Psoas muscle (tissue), 8 donors: ENCODE measurements at places on chromosomes 1 and 21. TPM values are rescaled to one million over a fixed set of nuclear protein-coding genes. Genes with fewer than 3 reads are reported as not detected.

The CD101 gene
- polyA plus RNA-seq, result 0.03 TPM

The PPFIA4 gene
- polyA plus RNA-seq, result 28.3 TPM

The RUNX3 gene
- 0.20 TPM for polyA plus RNA-seq

The WDR64 gene
- not detected for polyA plus RNA-seq

- no peak for DNase-seq
These were observed 40.7 kb upstream of the TENT5C start for GRCh38 chr1:117565076-117565556.

GRCh38 chr1:53371851-53372250 lies 44.0 kb upstream of the LRP8 start:
- no peak for DNase-seq

GRCh38 chr1:165862448-165862847 lies 35.0 kb downstream of the UCK2 start:
- peak; percentile 70 for DNase-seq

DNA sequence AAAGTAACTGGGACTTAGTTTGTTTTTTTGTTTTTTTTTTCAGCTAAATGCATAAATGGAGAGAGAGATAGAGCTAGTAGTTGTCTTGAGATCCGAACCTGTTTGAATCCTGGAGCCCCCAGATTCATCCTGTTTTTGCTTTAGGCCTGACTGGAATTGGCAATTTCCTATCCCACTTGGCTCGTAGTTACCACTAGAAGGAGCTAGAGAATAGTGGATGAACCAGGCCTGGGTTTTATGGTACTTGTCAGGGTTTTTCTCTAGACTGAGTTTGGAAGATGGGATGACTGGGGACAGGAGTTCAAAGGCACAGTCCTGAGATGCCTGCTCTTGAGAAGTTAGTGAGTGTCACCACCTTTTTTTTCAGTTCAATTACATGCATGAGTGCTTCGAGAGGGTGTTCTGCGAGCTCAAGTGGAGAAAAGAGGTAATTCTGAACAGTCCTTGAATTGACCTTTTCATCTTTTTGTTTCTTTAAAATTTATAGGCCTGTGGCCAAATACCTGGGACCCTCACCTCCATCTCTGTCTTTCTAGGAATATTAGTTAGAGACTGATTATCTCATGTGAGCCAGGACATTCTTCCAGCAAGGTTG lies 23.4 kb downstream of the CELF3 start:
- DNase-seq, result no peak

GRCh38 chr1:90989990-90990389 lies 31.8 kb downstream of the ZNF644 start:
- DNase-seq, result no peak

- DNase-seq, result no peak
These were observed 14.0 kb upstream of the NCF2 start for GRCh38 chr1:183604038-183604808.

- DNase-seq, result no peak
These were observed at the start of gene FLG for GRCh38 chr1:152325111-152325510. Gene FLG, minus strand, starts transcription at chr1:152325239. Its CDS starts 9,783 bp downstream, at chr1:152315456.

DNA sequence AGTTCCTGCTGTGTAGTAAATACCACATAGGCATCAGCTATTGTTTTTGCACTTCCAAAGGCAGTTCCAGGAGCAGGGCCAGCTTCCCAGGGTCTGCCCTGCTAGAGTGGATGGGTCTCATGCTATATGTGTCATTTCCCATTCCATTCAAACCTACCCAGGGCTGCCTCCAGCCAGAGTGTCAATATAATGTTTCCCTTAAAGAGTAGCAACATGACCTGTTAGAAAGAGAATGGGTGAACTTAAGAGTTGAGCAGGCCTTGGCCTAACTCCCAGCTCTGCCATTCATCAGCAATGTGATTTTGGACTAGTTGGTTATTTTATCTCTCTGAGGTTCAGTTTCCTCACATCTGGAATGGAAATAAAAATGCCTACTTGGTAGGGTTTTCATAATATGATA lies 44.9 kb downstream of the RAB3B start:
- no peak for DNase-seq

- no peak for DNase-seq
These were observed 591.8 kb downstream of the ADGRL2 start for GRCh38 chr1:82392513-82392912.

DNA sequence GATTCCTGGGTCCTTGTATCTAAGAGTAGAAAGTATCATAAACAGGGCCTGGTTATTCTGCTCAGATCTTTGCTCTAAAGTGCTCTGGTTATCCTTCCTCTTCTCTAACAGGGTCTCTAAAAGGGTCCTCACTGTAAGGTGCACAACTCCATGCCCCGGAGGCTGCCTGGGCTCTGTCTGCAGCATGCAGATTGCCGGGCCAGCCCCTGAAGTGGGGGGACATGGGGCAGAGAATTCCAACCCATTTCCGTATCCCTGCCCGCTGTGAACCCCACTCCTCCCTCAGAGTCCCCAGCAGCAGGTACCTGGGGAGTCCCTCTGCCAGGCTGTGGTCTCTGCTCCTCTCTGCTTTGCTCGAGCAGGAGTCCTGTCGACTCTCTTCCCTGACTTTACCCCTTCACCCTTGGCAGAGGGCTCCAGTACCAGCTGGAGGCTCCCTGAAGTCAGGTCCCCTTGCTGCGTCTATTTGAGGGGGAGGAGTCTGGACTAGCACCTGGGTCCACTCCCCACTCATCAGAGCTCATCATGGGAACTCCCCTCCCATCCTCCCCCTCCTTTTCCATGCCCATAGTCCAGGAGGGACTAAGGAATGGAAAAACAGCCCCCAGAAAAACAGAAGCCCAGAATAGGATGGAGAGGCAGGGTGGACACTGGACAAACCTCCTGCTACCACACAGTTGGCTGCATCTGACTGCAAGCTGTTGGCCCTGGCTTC lies 12.1 kb downstream of the BLACAT1 start:
- DNase-seq, result no peak

GRCh38 chr1:214739621-214740238 lies 136.7 kb downstream of the CENPF start:
- DNase-seq, result no peak

GRCh38 chr1:224196813-224197600 lies 14.0 kb downstream of the DEGS1 start:
- DNase-seq, result no peak

DNA sequence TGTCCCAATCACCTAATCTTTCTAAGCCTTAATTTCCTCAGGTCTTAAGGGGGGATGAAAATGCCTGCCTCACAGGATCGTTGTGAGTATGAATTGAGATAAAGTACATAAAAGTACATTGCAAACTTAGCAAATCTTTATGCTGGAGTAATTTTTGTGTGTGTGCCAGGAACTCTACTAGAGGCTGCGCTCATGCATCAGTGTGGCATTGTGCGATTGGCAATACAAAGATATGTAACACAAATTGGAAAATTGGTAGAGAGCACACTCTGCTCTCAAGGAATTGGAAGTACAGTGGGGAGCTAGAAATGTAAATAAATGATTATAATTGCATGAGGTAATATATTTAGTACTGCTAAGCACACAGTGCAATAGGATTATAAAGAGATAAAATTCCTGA lies 398.3 kb downstream of the DUSP10 start:
- DNase-seq, result no peak

GRCh38 chr21:43836616-43837015 lies 28.4 kb upstream of the AGPAT3 start:
- DNase-seq, result no peak

DNA sequence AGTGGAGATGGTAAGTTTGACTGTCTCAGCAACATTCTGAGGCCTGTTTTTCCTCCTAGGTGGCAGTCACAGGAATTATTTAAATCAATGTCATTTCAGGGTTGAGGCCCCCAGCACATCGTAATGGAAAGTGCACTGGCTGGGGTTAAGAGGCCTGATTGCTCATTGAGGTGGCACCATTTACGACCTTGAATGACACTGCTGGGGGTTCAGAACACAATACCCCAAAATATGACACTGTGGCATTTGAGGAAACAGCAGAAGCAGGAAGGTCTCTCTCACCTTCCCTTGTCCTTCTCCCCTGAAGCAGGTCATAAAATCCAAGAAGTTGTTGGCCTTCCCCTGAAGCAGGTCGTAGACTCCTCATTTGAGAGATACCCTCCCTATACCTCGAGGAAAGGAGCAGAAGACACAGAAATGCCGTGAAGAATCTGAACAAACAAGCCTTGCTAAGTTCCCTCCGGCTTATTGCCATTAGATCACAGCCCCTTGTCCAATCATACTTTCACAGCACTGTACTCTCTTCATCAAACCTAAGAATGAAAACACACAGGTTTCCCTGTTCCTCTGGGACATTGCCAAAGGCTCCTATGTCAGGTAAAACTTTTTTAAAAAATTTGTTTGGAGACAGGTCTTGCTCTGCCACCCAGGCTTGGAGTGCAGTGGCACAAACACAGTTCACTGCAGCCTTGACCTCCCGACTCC lies 71.3 kb downstream of the S1PR1 start:
- DNase-seq, result no peak

DNA sequence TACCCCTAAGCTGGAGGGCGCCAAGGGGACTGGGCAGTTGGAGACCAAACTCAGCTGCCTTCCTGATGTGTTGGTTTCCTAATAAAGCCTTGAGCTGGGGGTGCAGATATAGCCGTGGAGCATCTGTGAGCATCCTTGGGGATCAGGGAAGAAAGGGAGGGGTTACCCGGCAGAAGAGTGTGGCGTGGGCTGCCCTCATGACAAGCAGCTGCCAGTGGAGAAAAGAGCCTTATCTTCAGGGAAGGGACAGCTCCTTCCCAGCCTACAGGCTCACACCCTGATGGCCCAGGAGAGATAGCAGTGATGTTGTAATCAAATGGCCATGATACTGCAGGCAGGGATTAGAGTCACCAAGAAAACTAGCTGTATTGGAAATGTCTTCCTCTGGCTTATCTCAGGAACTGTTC lies 10.8 kb upstream of the NFASC start:
- DNase-seq, result no peak

DNA sequence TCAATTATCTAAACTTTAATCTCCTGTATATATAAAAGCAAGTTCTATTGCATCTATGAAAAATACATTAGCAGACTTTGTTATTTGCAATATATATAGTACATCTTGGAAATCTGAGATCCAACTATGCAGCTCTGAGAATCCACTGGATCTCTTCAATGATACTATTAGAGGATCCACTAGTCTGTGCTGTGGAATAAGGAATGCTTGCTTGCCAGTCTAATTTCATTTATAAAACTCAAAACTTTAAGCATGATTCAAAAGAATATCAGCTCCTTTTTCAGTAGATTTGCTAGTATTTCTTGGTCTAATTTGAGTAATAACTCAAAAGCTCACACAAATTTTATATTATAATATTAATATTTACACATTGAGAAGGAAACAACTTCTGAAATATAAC lies 115.1 kb downstream of the SPATA6 start:
- no peak for DNase-seq

DNA sequence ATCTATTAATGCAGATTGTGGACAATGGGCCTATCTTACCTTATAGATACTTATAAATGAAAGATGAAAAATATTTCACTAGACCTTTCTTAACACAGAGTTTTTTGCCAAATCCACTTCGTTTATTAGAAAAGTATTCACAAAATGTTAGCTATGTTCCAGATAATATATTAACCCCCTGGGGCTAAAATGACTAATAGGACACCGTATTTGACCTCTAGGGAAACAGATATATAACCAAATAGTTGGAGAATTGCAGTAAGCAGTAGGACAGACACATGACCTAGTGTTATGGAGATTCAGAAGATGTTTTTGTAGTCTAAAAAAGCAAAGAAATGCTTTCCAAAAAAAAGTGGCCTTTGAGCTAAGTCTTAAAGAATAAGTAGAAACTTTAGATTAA lies 106.9 kb downstream of the SEC16B start:
- no peak for DNase-seq

- DNase-seq, result no peak
These were observed 26.8 kb downstream of the GADD45A start for GRCh38 chr1:67711855-67712212.
